ENCODE measurements at places on chromosomes 12 and 14. TPM values are rescaled to one million over a fixed set of nuclear protein-coding genes. Genes with fewer than 3 reads are reported as not detected.

Gene TAS2R20
- 0.47 TPM for polyA plus RNA-seq

Gene GDF3
- polyA plus RNA-seq: 1.6 TPM

Gene HVCN1
- polyA plus RNA-seq: 4.7 TPM

Gene C12orf54
- not detected for polyA plus RNA-seq

Gene GYS2
- polyA plus RNA-seq: not detected

- no peak for DNase-seq
Observed at GRCh38 chr14:90272523-90272922, 16.2 kb downstream of the PSMC1 start.

DNA sequence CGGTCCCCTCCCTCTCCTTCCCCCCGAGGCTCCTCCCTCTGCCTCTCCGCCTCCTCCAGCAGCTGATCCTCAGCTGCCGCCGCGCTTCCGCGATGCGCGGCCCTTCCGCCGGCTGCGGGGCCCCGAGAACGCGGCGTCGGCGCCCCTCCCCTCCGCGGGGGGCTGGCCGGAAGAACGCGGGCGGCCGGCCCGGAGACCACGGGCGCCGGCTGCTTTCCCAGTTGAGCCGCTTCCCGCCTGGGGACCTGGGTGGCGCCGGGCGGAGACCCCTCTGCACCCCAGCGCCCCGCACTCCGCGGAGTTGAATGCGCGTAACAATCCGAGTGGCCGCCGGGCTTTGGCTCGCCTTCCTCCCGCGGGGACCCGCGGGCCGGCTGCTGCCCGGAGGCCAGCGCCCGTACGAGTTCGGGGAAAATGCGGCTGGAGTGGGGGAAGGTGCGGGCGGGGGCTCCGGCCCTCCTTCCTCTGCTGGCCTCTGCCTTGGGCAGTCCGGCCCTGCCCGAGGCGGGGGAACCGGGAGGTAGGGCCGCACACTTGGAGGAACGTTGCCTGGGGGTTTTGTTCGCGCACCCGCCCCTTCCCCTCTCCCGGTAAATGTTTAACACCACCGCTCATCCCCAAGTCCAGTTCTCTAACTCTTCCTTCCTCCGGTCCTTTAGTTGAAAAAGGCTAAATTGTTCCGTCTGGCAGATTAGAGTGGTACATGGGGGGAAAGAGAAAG, 393 bp upstream of the DCAF5 start:
- DNase-seq: no peak

DNA sequence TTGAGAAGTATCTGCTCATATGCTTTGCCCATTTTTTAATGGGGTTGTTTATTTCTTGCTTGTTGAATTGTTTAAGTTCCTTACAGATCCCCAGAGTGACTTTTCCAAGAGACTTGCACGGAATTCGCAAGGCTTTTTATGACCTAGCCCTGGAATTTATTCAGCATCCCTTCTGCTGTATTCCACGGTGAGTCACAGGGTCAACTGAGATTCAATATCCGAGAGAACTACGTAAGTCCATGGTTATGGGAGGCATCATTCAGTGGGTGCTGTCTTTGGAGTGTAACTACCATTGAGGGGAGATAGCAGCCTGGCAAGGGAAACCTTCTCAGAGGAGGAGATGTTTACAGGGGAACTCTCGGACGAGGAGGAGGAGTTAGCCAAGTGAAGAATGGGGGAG, 20.9 kb upstream of the GPRC5A start:
- no peak for DNase-seq

- DNase-seq: no peak
Observed at GRCh38 chr12:102851246-102851645, 65.8 kb downstream of the PAH start.

DNA sequence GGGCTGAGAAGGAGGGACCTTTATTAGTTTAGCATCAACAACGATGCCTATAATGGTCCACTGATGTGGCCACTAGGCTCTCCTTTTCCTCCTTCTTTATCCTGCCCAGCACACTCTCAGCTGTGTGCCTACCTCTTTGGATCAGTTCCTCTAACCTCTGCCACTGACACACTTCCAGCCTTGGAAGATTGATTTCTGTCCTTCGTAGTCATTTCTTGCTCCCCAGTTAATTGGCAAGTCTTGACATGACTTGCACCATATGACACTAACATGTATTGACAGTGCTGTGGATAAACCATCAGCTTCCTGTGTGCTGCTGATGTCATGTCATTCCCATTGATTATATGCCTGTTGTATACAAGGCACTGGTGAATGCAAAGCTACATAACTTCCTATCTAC, 90.2 kb upstream of the PLEKHG7 start:
- no peak for DNase-seq

DNA sequence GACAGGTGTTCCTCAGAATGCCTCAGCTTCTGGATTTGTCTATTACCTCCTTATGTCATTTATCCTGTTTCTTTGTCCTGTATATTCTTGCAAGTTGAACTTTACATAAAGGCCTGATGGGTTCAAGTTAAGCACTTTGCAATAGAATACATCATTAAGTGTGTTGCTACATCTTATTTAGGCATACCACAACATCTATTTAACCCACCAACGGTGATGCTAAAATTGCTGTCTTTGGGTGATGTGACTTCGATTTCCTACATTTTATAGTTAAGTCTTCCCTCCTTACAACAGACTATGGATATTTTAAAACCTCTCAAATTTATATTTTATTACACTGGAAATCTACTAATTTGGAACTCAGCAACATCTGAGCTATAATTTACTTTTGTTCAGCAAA, 171.0 kb downstream of the KICS2 start:
- no peak for DNase-seq

DNA sequence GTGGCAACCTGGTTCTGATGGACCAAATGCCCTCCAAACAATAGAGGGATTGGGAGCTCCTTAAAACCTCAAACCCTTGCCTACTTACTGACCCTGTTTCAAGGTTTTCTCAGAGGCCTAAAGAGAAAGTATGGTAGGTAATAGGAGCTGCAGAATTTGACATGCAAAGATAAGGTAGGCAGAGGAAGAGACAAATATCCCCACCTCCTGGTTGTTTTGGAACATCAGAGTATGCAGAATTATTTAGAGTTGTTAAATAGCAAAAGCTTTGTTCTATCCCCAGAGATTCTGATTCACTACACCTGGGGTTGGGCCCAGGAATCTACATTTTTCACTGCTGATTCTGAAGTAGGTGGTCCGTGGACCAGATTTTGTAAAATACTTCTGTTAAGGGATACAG, 421.2 kb downstream of the SOX5 start:
- no peak for DNase-seq

DNA sequence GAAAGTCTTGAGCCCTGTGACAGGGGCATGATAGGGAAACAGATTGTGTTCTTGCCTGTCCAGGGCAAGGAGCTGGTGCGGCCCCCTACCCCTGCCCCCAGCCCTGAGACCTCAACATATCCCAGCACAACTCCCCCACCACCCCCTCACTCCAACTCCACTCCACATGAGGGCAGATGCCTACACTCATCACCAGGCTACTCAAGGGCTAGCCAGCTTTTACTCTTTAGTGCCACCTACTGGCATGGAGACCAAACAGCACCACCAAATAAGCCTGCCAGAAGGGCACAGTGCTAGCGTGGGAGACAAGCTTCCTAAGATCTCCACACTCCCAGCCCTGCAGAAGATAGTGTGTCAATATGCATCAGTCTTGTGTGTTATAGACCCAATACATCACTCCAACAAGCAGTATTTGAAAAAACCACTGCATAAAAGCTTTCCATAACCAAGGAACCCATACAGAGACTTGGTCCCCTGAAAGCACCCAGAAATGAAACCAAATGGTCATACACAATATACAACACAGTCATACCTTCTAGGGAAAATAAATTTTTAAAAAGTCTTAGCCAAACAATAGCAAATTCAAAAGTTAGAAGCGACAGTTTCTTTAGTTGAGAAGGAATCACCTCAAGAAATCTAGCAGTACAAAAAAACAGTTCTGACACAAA, 154.4 kb downstream of the KCNK10 start:
- DNase-seq: peak; percentile 41

DNA sequence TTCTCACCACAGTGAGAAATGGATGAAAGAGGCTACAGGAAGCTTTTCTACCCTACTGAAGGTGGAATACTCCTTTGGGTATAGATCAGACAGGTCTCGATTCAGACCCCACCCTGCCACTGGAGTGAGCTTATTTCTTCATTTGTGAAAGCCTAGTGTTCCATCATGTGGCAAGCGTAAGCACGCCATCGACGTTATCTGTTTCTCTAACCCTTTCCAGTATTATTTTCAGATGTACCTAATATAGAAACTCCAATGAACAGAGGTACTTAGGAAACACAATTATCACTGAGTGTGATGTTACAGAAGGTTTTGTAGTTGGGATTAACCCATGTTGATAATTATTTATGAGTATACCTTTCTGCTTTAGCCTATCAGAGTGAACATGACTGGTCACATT, 12.4 kb downstream of the PEBP1 start:
- DNase-seq: no peak

- peak; percentile 30 for DNase-seq
Observed at GRCh38 chr12:109763201-109763841, 49.7 kb downstream of the FAM222A start.

All from kidney (tissue), 22 donors.